ENCODE measurements at places on chromosomes 2 and 18.

DNA sequence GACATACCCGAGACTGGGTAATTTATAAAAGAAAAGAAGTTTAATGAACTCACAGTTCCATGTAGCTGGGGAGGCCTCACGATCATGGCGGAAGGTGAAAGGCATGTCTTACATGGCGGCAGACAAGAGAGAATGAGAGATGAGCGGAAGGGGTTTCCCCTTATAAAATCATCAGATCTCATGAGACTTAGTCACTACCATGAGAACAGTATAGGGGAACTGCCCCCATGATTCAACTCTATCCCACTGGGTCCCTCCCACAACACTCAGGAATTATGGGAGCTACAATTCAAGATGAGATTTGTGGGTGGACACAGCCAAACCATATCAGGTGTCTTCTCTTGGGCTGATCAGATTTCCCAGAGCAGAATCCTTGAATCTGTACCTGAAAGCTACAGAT, 617.3 kb upstream of the ID2 start:
- DNase-seq, result no peak

DNA sequence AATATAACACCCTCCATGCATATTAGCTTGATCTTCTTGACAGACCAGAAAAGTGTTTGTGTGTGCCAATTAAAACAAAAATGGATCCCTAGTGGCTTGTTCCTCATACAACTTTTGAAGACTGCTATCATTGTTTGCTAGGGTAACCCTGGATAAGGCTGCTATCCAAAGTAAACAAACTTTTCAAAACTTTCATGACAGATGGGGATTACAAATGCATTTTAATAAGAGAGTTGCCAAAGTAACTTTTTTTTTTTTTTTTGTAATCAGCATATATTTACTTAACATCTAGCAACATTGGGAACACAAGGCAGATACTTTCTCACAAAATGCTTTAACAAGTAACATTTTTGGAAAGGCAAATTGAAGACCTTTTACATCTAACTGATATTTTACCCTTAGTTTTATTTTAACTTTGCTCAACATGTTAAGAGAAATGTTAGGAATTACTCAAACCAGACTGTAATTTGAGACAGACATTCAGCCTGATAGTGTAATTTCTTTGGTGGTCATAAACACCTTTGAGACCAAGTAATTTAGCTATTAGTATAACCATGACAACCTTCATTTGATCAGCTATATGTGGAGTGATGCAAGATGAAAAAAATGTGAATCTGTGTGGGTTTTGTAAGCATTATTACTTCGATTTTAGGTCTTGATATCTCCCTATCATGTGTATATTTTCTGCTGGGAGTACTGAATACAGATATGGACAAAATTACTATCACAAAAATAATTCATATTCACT, 300.9 kb downstream of the ARHGAP15 start:
- DNase-seq, result no peak

GRCh38 chr2:32666704-32667103, 38.9 kb downstream of the TTC27 start:
- DNase-seq, result no peak

GRCh38 chr2:222270396-222270795, 28.4 kb downstream of the PAX3 start:
- DNase-seq, result no peak

GRCh38 chr2:64975232-64975821, 13.9 kb upstream of the SLC1A4 start:
- DNase-seq, result peak; percentile 90

DNA sequence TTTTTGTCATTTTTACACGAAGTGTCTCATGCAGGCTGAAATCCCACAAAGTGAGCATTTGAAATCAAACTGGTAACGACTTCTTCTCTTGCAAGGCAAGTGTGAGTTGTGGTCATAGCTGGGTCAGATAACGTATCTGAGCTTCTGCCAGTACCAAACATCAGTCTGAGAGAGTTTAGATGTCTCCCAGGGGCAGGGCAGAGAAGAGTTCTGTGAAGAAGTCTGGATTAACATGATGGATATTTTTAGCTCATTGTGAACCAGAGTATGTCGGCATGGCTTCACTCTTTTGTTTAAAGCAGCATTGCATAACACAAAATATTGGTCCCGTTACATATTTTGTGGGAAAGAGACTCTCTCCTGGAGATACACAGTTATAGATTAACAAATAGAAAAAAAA, 655.5 kb upstream of the KLHL29 start:
- DNase-seq, result no peak

DNA sequence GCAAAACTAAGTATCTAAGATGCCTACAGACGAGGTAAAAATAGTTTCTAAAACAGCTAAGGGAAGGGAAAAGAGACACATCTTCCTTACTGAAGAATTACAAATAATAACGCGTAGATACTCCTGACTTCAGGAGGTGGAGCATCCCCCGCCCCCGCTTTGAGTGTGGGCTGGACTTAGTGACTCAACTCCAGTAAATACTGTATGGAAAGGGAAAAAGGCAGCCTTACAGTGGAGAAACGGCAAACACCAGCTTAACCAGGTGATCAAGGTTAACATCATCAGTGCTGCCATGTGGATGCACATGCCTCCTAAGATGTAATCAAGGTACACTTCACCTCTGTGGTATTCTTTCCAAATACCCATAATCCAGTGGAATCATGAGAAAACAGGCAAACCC, 47.9 kb downstream of the HADHB start:
- no peak for DNase-seq

DNA sequence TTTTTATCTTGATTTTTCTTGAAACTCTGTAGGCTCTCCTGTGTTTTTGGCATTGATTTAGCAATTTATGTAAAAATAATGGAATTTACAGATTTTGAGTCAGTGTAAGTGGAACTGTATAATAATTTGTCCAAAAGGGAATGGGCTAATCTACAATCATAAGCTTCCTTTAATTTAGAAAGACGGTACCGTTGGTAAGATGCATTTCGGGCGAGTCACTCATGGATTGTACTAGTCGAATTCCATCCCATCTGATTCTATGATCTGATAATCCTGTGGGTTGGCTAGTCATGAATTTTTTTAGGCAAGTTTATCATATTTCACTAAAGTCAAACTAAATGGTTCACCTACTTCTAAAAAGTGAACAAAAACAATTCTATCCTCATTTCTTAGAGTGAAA, 133.4 kb downstream of the ZNF407 start:
- DNase-seq, result peak; percentile 65

GRCh38 chr18:45102863-45103262, 422.2 kb downstream of the SETBP1 start:
- no peak for DNase-seq

GRCh38 chr18:36534154-36534688, 236.7 kb downstream of the FHOD3 start:
- DNase-seq, result no peak

DNA sequence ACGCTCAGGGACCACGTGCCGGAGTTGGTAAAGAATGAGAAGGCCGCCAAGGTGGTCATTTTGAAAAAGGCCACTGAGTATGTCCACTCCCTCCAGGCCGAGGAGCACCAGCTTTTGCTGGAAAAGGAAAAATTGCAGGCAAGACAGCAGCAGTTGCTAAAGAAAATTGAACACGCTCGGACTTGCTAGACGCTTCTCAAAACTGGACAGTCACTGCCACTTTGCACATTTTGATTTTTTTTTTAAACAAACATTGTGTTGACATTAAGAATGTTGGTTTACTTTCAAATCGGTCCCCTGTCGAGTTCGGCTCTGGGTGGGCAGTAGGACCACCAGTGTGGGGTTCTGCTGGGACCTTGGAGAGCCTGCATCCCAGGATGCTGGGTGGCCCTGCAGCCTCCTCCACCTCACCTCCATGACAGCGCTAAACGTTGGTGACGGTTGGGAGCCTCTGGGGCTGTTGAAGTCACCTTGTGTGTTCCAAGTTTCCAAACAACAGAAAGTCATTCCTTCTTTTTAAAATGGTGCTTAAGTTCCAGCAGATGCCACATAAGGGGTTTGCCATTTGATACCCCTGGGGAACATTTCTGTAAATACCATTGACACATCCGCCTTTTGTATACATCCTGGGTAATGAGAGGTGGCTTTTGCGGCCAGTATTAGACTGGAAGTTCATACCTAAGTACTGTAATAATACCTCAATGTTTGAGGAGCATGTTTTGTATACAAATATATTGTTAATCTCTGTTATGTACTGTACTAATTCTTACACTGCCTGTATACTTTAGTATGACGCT, 5.8 kb downstream of the MYCN start:
- DNase-seq, result no peak

GRCh38 chr2:88549616-88550292, 77.5 kb downstream of the EIF2AK3 start:
- DNase-seq, result no peak

- peak; percentile 26 for DNase-seq
Observed at GRCh38 chr2:232623768-232624765, 9.3 kb upstream of the EFHD1 start.

GRCh38 chr2:33378556-33379210, 97.8 kb upstream of the RASGRP3 start:
- peak; percentile 60 for DNase-seq

- DNase-seq, result peak; percentile 50
Observed at GRCh38 chr2:215435280-215435869, 493 bp downstream of the FN1 start.

DNA sequence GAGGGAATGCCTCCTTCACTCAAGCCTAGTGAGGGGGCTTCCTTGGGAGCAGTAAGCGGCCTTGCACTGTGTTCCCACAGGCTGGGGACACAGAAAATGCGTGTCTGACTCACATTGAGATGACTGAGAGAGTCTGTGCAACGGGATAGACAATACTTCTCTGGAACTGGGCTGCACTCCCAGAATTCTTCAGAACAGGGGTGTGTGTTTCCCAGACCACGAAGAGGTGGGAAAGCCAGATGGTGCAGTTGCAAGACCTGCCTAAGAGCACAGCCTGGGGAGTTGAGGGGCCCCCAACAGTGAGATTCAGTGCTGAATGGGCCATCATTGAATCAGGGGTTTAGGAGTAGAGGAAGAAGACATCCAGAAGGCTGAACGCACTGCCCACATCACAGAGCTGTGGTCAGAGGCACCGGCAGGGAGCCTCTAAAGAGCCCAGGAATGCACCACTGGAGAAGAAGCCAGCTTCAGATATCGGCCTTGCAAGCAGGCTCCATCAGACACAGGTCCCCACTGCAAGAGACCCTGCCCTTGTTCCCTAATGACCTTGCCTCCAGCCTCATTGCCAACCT, 36.6 kb upstream of the MRPL19 start:
- DNase-seq, result peak; percentile 67

DNA sequence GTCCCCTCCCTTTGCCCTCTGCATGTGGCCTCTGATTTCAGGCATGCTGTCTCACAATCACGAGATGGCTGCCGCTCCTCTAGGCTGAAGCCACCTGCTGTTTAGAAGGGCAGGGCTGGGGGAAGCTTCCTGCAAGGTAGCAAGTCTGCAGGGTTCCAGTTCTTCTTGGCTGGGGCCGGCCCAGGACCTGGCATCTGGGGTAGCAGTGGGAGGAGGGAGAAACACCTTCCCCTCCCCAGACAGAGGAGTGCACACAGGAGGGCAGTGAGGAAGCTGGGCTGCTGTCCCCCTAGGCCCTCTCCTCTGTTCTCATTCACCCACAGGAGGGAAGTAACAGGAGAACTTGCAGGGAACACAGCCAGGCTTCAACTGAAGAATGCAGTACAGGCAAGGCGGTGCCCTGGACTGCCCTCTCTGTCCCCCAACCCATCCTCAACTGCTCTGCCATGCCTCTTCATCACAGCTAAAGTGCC, 345.9 kb upstream of the HS6ST1 start:
- no peak for DNase-seq

- no peak for DNase-seq
Observed at GRCh38 chr2:239554766-239555570, 154.1 kb upstream of the HDAC4 start.

DNA sequence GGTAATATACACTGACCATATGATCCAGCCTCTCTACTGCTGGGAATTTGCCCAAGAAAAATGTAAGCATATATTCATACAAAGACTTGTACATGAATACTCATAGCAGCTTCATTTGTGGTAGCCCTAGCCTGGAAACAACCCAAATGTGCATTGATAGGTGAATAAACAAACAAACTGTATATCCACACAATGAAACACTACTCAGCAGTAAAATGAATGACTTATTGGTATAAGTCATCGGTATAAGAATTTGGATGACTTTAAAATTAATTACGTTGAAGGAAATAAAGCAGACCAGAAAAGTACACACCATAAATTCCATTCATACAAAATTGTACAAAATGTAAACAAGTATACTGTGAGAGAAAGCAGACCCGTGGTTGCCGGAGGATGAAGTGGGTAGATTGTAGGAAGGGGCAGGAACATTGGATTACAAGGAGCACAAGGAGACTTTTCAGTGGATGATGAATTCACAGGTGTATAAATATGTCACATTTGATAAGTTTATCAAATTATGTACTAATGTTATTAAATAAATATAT, 376.7 kb downstream of the TDRD15 start:
- DNase-seq, result no peak

DNA sequence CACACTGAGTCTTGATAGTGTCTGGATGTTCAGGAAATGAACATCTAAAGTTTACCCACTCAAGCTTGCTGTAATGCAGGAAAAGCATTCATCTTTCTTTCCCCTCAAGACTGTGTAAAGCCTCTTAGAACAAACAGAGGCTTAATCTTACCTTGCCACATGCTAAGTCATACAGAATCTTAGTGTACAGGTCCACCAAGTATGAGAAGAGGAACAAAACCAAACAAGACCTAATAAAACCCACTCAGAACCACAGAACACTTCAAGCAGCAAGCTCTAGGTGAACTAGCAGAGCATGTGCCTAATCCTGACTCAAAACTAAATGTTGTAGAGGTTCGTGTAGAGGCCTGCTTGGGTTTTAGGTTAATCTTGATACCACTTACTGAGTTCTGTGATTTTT, 97.6 kb downstream of the SPTBN1 start:
- DNase-seq, result no peak

GRCh38 chr2:227805578-227805977, 8.1 kb upstream of the CCL20 start:
- peak; percentile 50 for DNase-seq

DNA sequence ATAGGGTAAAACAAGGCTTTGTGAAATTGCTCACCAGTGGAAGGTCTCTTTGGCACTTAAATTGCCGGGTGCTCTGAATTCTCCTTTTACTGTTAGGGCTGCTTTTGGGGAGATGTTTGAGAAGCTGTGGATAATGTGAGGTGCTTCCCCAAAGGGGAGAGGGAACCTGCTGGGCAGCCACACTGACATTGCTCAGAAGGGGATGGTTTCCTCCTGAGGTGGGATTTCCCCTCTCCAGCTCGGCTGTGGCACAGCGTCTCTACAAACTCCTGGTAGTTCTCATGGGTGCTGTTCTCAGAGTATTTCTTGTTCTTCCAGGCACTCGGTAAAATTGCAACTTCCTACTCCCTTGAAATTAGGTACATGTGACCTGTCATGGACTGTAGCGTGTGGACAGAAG, 124.2 kb downstream of the LPIN1 start:
- no peak for DNase-seq

GRCh38 chr2:204665207-204665606, 119.9 kb downstream of the PARD3B start:
- peak; percentile 58 for DNase-seq

DNA sequence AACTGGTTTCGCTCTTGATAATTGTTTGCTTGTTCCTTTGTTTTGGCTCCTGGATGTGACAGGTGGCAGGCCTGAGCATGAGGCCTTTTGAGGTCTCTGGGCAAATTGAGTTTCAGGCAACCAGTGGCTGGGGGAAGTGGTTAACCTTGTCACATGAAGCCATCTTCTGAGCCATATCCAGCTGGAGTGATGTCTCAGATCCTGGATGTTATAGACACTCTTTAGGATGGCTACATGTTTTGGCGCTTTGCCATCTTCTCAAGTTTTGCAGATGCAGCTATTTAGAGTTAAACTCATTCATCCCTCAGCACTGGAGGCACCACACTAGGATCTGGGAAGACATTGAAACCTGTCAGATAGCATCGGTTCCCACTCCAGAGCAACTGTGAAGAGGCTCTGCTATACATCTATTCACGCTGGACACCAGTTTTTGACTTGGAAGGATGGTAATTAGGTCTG, 25.3 kb upstream of the TACR1 start:
- DNase-seq, result peak; percentile 36
